ENCODE measurements at places on chromosomes 11 and 22. TPM values are rescaled to one million over a fixed set of nuclear protein-coding genes. Genes with fewer than 3 reads are reported as not detected.

DNA sequence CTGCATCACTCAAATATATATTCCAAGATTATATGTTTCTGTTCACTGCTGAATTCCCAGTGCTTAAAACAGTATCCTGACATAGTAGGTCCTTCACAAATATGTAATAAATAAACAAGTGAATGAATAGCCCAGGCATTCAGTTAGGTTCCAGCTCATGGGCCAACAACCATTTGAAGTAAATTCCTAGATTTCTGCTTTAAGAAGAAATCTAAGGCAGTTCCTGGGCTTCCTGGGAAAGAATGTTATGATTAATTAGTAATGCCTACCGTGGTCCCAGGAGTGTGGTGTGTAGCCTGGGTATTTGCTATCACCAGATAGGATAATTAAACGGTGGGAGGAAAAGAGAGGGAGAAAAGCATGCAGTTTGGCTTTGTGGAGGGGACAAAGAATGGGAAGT lies 576.8 kb downstream of the SOX6 start:
- DNase-seq = no peak

- no peak for DNase-seq
Observed at GRCh38 chr11:45444796-45445195, 158.7 kb upstream of the SYT13 start.

The ABCG4 gene
- total RNA-seq = 0.13 TPM

The LIF gene
- 112 TPM for total RNA-seq

The VWA5A gene
- total RNA-seq = 33.4 TPM

GRCh38 chr11:8180469-8180868 lies 11.6 kb upstream of the RIC3 start:
- DNase-seq = no peak

DNA sequence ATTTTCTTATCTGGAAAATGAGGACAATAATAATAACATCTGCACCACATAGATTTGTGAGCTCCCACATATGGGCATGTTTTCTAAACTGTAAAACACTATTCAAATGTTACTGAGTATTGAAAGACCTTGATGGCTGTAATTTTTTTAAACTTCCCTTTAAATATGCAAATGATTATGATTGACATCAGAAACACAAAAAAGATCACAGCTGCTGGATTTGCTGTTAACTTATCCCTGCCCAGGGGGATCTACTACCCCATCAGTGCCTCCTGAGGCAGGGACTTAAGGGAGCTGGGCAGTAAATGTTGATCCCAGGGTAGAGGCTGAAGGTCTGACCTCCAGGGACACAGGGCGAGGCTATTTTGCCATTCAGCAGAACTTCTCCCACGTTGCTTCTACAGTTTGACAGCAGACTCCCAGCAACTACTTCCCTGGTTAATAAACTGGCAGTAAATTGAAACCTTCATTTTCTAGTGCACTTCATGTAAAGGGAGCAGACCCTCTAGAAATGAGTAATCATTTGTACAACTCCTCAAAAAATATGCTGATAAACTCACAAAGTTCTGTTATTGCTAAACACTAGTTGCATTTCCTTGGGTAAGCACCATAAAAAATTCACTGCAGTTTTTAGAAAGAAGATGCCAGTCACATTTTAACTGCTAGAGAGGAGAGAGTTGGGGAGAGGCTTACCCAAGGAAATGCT lies 20.3 kb downstream of the TMPRSS5 start:
- no peak for DNase-seq

GRCh38 chr11:62770778-62771143 lies 435 bp upstream of the TAF6L start:
- DNase-seq = no peak

The OLFML1 gene
- total RNA-seq = not detected

All from kidney epithelial cell (primary cell).